ENCODE measurements at places on chromosomes 16 and 17. TPM values are rescaled to one million over a fixed set of nuclear protein-coding genes. Genes with fewer than 3 reads are reported as not detected.
A peak's percentile ranks its signal among the peaks of the same experiment; 100 is the strongest.

KRTAP9-4 gene
- total RNA-seq: not detected

DNA sequence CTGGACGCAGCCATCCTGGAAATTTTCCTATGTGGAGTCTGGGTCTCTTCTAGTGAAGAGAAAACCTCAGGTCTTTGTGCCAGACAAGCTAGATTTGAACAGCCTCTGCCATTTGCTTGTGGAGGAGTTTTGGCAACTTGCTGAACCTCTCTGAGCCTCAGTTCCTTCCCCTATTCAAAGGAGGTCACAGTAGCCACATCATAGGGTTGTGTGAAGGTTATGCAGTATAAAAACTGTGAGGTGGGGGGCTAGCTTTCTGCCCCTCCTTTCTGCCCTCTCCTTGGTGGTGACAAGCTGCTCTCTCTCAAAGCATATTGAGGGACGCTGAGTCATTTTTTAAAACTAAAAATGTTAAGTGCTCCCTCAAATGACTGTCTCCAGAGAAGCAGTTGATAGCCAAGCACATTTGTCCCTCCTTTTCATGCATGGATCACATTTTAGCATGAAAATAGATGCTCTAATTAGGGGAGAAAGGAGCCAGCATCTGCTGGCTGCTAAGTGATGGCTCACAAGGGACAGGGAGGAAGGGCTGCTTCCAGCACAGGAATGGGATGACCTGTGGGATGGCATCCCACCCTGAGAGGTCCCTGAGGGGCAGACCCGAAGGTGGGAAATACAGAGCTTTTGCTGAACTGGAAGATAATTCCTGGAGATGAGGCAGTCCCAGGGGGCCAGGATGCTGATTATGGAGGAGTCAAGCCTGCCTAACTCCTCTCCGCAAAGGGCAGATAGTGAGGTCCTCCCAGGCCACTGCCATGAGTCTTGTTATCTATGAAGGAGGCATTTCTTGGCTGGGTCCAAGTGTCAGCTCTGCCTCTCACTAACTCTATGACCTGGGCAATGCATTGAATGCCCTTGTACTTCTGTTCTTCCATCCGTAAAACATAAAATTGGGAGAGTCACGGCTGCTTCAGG, 218.8 kb downstream of the RAB11FIP4 start:
- peak; percentile 32 for DNase-seq

- DNase-seq: no peak
Observed at GRCh38 chr16:588639-588888, 1.3 kb upstream of the RAB40C start.

- DNase-seq: no peak
Observed at GRCh38 chr16:49528866-49529288, 155.3 kb downstream of the C16orf78 start.

- DNase-seq: no peak
Observed at GRCh38 chr16:56931271-56931891, 561 bp upstream of the HERPUD1 start.

Measured in left lobe of liver (tissue), 2 donors.